ENCODE measurements at places on chromosomes 1 and 21.

DNA sequence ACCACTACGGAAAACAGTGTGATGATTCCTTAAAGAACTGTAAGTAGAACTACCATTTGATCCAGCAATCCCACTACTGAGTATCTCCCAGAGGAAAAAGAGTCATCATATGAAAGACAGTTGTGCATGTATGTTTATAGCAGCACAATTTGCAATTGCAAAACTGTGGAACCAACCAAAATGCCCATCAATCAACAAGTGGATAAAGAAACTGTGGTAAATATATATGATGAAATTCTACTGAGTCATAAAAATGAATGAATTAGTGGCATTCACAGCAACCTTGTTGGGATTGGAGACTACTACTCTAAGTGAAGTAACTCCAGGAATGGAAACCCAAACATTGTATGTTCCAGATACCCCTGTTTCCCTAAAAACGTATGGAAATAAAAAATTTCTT lies 337.0 kb upstream of the PTBP2 start:
- no peak for DNase-seq

- peak; percentile 100 for DNase-seq
Measured at GRCh38 chr1:39398278-39399021, 93.0 kb upstream of the BMP8A start.

GRCh38 chr1:20061866-20062265 lies 8.1 kb upstream of the PLA2G5 start:
- peak; percentile 22 for DNase-seq

- DNase-seq = no peak
Measured at GRCh38 chr21:7917729-7918128, 2603.7 kb upstream of the TPTE start.

DNA sequence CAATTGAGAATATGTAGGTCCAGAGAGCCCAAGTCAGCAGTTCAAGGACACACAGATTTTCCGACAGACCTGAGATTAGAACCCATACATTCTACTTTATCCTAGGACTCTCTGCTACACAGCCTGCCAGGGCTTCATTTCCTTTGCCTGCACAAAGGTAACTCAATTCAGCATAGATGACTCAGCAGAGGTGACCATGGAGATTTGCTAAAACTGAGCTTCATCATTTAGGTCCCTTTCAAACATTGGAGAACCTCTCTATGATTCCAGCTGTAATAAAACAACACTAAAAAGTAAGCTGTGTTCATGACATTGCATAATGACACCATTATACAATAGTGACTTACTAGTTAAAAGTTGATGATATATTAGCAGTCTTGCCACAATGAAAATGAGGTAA lies 22.2 kb downstream of the DAB1 start:
- no peak for DNase-seq

GRCh38 chr1:5947071-5947821 lies 45.0 kb downstream of the NPHP4 start:
- DNase-seq = no peak

- peak; percentile 36 for DNase-seq
Measured at GRCh38 chr1:87093286-87093685, 178.9 kb downstream of the HS2ST1 start.

DNA sequence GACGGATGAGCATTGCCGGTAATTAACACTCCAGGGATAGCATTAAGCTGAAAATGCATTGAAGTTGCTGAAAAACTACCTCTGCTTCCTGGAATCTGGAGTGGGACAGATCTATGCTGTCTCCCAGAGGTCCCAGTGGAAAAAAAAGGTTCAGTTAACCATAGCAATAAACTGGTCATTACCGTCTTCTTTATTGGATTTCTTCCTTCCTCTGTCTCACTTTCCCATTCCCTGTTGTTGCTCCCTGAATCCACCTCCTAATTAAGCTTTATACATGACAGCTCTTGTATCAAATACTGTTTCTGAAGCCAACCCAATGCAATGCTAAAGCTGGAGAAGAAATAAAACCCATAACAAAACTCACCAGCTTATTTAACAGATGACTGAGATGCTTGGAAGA lies 1805.9 kb downstream of the NCAM2 start:
- DNase-seq = no peak

DNA sequence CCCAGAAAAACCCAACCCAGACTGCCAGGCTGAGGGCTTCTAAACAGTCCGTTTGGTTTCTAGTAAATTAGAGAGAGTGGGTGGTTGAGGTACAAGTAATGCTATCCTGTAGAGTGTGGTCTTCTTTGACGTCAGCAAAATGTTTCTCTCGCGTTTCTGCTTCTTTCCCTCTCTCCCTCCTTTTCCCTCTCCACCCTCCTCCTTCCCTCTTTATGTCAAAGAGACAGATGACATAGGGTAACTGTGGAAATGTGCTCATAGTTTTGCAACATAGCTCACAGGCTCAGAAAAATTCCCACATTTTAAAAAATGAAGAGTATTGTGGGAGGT lies 158.3 kb downstream of the TOMM20 start:
- DNase-seq = no peak

DNA sequence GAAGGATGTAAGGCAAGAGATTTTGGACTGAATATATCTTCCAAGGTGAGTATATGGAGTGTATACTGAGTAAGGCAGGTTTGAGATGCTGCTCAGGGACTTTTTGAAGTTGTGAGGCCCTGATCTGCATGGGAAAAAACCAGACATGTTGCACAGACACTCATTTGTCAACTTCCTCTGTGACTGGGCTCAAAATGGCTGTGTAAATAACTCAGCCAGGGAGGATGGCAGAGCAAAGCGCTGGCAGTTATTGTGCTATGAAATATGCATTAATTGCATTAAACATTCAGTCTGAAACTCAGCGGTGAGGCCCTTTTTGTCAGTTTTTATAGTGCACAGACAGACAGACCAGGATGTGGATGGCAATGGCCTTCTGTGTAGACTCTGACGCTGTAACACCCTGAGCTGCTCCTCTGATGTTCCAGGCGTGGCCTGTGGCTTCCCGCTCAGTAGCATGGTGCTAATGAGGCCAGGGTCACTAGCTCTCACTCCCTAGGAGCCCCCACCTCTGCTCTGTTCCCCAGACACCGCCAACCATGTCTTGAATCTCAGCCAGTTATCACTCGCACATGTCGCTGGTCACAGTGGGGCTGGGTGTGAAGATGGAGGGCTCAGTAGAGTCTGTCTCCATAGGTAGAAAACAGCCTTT lies 307.0 kb upstream of the PROX1 start:
- no peak for DNase-seq

DNA sequence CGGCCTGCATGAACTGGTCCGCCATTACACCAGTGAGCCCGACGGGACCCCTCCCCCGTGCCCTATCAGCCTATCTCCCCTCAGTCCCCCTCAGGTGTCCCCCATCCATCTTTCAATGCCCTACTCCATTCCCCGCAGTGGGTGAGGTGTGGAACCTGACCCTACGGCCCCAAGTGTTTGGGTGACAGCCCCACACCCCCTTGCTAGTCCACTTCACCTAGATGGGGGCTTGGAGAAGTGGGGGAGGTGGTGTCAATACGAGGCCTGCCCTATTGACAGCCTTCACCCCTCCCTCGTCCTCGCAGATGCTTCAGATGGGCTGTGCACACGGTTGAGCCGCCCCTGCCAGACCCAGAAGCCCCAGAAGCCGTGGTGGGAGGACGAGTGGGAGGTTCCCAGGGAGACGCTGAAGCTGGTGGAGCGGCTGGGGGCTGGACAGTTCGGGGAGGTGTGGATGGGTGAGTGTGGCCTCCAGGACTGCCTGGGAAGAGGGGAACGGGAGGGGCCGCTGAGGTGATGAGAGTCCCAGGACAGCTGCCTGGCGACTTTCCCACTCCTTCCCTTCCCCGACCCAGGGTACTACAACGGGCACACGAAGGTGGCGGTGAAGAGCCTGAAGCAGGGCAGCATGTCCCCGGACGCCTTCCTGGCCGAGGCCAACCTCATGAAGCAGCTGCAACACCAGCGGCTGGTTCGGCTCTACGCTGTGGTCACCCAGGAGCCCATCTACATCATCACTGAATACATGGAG lies 15.7 kb upstream of the HDAC1 start:
- DNase-seq = no peak

DNA sequence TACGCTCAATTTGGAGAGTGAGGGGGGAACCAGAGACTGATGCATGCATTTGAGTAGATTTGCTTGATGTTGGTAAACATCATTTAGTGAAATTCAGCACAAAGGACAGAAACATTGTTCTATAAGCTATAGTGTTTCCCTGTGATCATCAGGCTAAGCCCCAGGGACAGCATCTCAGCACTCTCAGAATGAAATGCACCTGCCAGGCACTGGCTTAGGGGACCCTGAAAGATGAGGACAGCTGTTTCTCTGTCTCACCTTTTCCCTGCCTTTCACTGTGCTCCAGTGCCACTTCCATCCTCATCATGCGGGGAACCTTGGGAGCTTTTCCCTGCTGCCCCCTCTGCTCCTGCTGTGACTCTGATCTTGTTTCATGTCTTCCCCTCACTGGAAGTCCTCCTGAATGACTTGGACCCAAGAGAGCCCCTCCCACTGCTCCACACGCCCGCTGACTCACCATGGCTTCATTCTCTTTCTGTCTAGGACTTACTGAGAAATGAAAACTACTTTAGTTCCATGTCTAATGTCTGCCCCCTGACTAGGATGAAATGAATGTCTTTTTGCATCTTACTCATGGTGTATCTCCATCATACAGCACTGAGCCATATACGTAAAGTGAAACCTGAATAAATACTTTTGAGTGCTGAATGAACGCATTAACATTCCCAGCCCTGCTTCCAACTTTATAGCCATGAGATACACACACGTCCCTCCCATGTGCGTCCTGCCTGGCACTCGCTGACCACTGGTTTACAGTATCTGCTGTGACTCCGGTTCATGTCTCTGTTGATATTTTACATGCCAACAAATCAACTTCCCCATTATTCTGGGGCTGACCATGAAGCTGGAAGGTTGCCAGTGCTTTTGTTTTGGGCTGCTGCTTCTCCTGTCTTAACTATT lies 182.0 kb downstream of the PCP4 start:
- DNase-seq = peak; percentile 56

GRCh38 chr1:201648066-201648906 lies 109.4 kb downstream of the NAV1 start:
- no peak for DNase-seq

DNA sequence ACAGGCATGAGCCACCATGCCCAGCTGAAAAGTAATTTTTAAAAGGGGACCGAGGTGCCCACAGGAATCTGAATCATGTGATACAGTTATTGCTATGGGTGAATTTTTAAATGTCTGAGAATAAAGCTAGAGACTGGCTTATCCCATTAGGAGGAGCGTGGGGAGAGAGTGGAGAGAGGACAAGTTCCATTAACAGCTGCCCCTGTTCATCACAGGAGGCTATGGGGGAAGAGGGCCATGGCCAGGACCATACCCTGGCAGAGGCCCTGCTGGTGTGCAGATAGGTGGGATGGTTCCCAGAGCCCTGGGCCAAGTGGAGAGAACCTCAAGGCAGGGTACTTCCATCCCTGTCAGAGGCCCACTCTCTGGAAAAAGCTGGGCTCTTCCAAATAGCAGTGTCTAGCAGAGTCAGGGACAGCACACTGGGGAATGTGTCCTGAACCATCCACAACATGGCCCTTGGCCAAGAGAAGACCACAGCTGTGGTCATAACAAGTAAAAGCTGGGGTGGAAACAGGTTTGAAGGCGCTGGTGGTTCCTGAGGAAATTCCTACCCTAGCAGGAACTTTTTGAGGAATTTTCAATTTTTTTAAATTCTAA lies 13.7 kb upstream of the ZNF691 start:
- no peak for DNase-seq

DNA sequence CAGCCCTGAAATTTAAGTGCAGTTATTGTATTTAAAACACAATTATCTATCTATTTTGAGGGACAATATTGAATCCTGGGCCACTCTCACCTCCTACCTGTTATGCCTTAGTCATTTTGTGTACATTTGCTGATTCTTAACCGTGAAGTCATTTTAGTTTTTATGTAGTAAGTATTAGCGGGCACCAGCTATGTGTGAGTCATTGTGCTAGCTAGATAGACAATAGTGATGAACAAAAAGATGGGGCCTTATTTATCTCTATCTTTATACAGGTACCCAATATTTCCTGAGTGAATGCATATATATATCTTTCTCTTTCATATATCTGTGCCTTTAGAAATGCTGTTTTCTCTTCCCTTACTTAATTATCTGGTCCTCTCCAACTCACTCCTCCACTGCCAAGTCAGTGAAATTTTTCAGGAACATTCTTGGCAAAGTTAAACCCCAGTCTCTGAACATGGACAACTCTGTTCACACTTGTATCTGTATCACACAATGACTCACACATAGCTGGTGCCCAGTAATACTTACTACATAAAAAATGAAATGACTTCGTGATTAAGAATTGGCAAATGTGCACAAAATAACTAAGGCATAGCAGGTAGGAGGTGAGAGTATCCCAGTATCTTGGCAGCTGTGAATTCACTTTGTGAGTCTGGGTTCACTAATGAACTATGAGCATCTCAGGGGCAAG lies 166.0 kb upstream of the C8B start:
- DNase-seq = peak; percentile 40

GRCh38 chr1:185040408-185040735 lies 5.0 kb upstream of the RNF2 start:
- no peak for DNase-seq

GRCh38 chr1:32273391-32274208 lies 18.3 kb upstream of the HDAC1 start:
- DNase-seq = peak; percentile 73

DNA sequence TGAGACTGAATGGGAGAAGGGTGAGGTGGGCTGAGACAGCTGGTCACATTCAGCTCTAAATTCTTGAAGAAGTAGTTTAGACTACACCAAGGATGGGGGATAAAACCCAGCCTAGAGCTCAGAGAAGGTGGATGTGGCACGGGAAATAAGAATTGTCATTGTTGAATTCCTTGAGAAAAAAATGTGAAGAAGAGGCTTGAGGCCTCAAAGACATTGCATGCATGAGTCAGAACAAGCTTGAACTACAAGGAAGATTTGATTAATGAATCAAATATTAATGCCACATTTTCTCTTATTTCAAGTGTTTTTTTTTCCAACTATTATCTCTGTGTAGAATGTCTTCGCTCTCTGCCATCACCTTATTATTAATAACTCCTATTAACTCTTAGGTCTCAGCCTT lies 58.9 kb downstream of the MAP3K7CL start:
- DNase-seq = peak; percentile 26

- DNase-seq = peak; percentile 13
Measured at GRCh38 chr1:208528578-208529240, 284.5 kb upstream of the PLXNA2 start.

- DNase-seq = no peak
Measured at GRCh38 chr1:30777060-30777903, 19.7 kb upstream of the LAPTM5 start.

- no peak for DNase-seq
Measured at GRCh38 chr1:40740039-40740996, 43.3 kb upstream of the KCNQ4 start.

DNA sequence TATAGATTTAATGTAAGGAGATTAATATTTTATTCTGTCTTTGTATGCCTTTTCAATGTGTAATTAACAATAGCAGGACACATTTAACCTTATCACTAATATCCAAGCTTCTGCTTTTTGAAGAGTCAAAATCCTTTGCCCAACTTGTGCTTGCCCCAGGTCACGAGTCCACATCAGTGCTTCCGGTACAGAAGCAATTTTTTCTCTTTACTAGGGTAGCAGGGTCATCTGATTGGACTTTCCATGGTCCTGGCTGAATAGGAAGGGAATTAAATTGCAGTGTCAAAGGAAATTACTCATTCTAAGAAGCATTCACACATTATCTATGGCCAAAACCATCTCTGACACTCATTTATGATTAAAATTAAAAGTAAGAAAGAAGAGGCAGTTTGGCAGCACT lies 460.5 kb upstream of the ADGRL2 start:
- peak; percentile 13 for DNase-seq

Measured in HT1080 (cell line).